Activated CD4-positive, alpha-beta T cell treated with anti-CD3 and anti-CD28 coated beads for 4 hours (primary cell): ENCODE measurements at places on chromosomes 3 and 15.
A peak's percentile ranks its signal among the peaks of the same experiment; 100 is the strongest.

DNA sequence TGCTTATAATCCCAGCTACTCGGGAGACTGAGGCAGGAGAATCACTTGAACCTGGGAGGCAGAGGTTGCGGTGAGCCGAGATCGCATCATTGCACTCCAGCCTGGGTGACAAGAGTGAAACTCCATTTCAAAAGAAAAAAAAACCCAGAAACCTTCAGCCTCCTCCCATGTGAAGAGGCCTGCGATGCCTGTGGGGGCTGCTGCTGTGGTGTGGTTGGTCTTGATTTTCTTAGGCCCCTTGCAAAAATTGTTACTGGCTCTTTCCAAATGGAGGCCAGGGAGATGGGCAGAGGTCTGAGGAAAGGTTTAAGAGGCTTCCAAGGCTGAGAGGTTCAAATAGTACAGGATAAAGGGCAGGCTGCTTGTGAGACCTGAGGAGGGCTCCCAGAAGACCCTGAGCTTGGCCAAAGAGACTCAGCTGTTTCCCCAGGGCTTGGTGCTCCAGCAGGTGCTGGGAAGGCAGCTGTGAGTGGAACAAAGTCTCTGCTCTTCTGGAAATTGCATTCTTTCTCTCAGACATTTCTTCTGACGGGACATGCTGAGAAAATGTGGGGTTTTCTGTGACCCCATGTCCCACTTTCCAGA is 18.4 kb downstream of the GCSAM start:
- DNase-seq: no peak

DNA sequence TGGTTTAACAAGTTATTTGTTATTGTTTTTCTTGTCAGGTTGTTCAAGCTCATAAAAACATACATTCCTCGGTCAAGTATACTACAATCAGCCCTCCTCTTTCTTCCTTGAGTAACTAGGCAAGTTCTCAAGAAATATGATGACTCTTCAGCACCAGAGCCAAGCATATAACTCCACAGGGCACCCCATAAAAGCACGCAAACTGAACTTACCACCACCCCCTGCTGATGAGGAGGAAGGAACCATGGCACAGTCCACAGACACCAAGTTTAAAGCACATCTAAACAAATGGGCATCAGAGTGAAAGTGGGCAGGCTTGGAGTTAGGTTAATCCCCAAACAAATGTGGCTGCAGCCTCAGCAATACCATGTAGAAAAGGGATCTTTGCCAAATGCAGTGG is 5.3 kb downstream of the IP6K2 start:
- DNase-seq: no peak

GRCh38 chr15:101579631-101580163 is 72.5 kb downstream of the TM2D3 start:
- no peak for DNase-seq

GRCh38 chr15:83457149-83457548 is 10.0 kb downstream of the SH3GL3 start:
- DNase-seq: no peak

DNA sequence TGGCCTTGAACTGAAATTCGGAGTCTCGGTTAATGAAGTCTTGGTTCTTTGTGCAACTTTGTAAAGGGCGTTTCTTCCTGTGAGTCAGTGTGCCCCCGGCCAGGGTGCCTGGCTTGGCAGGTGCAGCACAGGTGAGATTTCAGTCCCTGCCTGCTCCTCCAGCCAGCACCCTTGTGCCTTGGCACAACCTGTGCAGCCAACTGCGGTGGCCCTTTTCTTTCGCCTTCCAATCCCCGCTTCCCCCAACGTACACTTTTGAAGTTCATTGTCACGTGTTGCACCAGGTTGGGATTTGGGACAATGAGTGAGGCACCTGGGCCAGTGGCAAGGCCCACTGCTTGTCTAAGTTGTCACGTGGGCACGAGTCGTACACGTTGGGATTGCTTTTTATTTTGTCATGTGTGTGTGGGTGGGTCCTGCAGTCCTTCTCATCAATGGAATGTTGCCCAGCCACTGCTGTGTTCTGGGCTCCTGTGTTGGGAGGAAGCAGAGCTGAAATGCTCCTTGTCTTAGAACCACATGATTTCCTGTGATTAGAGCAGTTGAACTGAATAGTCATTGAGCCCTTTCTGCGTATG is 242.9 kb upstream of the BHLHE40 start:
- no peak for DNase-seq

GRCh38 chr3:15110206-15110605 is 11.3 kb upstream of the RBSN start:
- DNase-seq: no peak

GRCh38 chr3:121660356-121661171 is at the start of gene HCLS1:
Gene HCLS1 (minus strand): TSS chr3:121660903. CDS start chr3:121658347, 2,556 bp downstream.
- peak; percentile 66 for DNase-seq

DNA sequence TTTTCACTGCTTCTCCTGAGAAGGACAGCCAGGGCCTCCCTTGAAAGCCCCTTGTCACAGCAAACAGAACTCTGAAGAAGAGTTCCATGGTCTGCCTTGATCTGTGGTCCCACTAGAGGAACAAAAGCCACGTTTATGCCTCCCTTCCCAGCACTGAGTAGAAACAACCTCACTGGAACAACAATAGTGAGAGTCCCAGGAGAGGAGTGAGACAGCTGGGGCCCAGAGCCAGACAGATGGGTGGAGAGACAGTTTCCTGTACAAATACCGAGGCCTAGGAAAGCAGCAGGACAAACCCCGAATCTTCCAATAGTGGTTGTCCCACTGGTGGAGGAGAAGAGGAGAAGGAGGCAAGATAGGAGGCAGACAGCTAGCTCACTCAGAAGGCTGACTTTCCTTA is 106.1 kb downstream of the WDR76 start:
- no peak for DNase-seq

- DNase-seq: no peak
Measured at GRCh38 chr3:46318207-46318927, 35.5 kb upstream of the CCR2 start.

DNA sequence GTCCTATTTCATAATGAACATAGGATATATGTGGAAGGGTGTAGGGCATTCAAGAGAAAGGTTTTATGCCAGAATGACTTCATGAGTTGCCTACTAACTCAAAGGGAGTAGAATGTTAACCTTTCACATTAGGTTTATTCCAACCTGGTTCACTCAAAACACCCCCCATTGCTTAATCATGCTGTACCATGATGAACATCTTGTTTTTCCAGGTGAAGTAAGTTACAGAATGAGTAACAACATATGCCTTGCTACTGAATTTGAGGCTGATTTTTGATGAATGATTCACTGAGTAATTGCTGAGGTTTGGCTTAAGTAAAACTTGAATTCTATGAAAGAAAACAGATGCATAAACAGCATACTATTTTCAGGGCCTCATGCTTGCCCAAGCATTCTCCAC is 5.9 kb upstream of the CLDN16 start:
- no peak for DNase-seq

DNA sequence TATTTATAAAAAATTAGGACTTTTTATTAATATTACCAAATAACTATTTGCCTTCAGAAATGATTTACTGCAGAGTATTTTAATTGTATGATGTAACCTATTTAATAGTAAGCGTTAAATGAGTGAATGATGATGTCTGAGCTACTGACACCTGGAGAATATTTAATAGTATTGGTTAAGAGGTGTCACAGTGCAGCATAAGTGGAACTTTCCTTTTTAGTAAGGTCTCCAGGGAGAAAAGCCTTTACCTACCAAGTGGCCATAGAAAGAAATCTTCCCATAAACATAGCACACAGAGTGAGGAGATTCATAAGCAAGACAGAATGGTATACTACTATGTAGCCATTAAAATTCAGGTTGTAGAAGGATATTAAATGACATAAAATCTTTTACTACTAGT is 441.7 kb downstream of the TBL1XR1 start:
- no peak for DNase-seq

DNA sequence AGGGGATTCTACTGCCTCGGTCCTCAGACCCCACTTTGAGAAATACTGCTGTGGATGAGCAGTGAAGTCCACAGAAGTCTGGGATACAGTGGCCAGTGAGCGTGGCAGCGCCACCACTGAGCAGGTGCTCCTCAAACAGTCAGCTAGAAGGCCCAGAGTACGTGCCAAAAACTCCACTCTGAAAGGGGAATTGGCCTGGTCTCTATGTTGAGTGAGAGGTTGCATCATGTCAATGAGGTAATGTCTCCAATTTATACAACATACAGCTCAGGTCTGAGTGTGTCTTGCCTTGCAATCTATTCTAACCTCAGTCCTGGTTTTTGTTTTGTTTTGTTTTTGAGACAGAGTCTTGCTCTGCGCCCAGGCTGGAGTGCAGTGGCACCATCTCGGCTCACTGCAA is 53.3 kb upstream of the ETV5 start:
- DNase-seq: no peak
